Substantia nigra (tissue), 51 donors: ENCODE measurements at places on chromosomes 1 and 21.

GRCh38 chr1:1628754-1629429, 3.1 kb upstream of the MMP23B start:
- DNase-seq = no peak

- no peak for DNase-seq
Measured at GRCh38 chr1:160143695-160144094, 7.7 kb upstream of the ATP1A4 start.

- no peak for DNase-seq
Measured at GRCh38 chr21:33069645-33069993, 322 bp upstream of the OLIG1 start.

DNA sequence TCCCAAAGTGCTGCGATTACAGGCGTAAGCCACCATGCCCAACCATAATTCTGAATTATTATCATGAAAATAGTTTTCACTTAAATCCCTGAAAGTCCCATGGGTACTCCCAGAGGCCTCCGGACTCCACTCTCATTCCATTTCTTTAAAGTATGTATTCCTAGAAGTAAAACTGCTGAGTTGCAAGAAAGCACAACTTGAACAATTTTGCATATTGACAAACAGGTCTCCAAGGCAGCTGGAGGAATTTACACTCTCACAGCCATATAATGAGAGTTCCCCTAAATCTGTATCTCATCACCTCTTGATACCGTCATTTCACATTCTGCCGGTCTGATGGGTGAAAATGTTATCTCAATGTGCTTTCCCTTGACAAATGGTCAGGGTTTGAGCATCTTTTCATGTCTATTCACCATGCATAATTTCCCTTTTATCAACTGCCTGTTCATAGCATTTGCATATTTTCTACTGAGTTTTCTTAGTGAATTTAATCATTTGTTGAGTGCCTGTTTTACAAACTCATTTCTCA, 129.4 kb downstream of the SMYD3 start:
- no peak for DNase-seq

DNA sequence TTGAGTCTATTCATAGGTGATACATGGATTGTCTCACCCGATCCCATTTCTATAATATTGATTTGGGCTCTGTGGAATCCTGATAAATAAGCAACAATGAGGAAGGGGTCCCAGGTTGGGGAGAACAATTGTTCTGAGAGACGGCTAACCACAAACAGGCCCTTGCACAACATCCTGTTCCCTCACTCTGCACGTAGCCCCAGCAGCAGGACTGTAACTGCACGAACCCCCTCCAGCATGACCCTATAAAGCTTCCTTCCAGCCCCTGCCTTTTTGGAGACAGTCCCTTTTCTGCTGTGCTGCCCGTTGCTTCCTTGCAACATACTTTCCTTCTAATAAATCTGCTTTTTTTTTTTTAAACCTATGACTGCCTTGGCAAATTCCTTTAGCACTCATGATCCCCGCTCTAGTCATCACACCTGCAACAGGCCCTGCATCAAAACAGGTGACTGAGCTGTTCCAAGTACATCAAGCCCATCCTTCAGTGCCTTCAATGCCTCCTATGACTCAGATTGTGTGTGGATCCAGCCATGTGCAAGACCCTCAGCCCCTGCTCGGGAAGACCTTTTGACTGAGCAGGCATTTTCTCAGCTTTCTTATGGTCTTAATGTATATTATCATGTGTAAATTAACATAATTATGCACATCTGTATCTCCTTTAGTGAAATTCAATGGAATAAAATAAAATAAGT, 63.7 kb upstream of the B3GALNT2 start:
- DNase-seq = no peak

DNA sequence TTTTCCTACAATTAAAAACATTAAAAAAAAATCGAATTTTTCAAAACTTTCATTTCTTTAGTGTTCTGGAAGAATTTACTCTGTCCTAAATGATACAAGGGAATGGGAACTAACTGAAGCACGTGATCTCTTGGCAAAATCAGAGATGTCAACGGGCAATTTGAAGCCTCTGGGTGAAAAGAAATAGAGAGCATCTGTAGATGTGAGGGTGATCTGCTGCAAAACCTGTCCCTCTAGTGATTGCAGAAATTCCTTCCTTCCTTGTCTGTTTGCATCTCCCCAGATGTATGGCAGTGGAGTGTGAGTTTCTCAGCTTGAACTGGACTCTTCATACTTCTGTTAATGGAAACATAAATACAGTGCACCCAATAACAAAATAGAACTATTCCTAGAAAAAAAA, 100.5 kb upstream of the S1PR1 start:
- no peak for DNase-seq

- no peak for DNase-seq
Measured at GRCh38 chr21:43657355-43658087, 1.8 kb downstream of the HSF2BP start.

- no peak for DNase-seq
Measured at GRCh38 chr1:54995835-54996234, 2.9 kb upstream of the BSND start.

- DNase-seq = no peak
Measured at GRCh38 chr21:44484498-44485253, 29.4 kb downstream of the LRRC3 start.

GRCh38 chr1:9271283-9271682, 21.4 kb upstream of the SPSB1 start:
- DNase-seq = no peak

GRCh38 chr1:99497690-99498089, 148.2 kb upstream of the PALMD start:
- DNase-seq = no peak

DNA sequence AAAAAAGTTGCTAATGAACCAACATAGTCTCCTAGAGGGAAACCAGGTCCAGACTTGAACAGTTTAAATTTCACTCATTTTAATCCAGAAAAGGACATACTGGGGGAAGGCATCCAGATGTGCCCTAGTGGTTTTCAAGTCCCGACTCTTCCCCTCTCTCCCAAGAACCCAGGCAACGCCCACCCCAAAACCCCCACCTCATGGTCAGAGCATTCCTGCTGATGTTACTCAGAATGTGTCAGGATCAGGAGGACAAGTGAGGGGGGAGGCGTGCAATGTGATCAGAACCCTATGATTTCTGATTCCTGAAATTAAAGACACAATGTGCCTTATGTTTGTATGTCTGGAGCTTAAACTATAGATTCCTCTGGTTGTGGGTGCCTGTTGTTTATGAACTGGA, 1.6 kb upstream of the CTSK start:
- no peak for DNase-seq

GRCh38 chr1:234217316-234217840, 155.9 kb upstream of the COA6 start:
- no peak for DNase-seq

DNA sequence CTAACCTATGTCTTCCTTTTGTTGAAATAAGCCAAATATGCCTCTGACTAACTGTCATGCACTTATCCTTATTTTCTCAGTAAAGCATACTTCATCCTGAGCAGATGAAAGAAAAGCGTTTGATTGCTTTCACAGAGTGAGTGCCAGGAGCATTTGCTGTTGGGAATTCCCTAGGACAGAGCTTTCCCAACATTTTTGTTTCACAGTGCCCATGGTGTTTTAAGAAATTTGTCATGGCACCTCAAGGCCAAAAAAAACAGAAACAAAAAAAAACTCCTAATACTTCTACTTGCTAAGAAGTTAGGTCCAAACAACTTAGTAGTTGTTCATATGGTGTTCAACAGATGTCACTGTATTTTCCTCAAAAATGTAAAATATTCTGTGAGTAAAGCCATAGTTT, 120.8 kb upstream of the BMP8A start:
- no peak for DNase-seq

DNA sequence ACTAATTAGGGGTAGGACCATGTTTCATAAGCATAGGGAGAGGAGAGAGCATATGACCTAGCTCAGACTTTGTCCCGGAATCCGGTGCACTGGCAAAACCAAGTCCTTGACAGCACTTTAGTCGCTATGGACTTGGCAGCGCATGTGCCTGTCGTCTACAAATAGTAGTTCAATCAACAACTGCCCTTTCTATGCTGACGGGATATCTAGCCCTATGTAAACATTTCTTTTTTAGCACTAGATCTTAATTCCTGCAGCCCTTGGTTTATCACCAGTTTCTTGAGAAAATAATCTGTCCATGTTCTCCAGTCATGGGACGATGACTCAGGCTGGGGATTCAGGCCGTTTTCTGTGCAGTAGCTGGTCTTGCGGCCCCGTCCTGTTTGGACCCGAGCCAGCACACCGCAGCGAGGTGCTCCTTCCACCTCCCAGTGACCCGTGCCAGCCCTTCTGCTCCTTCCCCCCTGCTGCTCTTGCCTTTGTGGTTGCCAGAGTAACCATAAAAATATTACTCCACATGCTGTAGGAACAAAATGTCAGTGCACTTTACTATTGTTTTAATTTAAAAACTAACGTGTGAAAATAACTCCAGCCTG, 8.6 kb upstream of the MT1HL1 start:
- no peak for DNase-seq

- no peak for DNase-seq
Measured at GRCh38 chr21:34523019-34523555, 11.1 kb upstream of the KCNE1 start.

DNA sequence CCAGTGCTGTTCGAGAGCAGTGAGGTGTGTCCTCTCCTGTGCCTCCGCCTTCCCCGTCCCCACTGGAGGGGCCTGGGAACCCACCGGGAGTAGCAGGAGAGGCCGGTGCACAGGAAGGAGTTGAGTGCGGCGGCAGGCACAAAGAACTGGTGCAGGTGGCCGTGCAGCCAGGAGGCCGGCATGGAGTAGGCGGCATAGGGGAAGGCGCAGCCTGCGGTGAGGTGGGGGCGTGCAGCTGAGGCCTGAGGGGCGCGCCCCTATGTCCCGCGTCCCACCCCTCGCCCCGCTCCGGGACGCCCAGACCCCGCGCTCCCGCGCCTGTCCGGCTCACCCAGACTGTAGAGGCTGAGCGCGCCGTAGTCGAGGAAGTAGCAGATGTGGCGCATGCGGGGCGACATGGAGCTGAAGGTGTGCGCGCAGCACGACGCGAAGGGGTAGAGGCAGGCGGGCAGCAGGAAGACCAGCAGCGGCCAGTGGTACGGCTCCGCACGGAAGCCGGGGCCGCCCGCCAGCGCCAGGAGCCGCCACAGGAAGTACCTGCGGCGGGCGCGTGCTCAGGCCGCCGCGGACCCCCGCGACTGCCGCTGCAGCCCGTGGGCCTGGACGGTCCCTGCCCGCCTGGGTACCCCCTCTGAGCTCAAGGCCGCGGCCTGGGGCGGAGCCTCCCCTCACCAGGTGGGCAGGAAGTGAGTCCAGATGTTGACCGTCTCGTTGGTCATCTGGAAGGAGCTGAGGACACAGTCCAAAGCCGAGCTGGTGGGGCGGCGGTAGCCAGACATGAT, 2.2 kb downstream of the PAQR6 start:
- DNase-seq = no peak

DNA sequence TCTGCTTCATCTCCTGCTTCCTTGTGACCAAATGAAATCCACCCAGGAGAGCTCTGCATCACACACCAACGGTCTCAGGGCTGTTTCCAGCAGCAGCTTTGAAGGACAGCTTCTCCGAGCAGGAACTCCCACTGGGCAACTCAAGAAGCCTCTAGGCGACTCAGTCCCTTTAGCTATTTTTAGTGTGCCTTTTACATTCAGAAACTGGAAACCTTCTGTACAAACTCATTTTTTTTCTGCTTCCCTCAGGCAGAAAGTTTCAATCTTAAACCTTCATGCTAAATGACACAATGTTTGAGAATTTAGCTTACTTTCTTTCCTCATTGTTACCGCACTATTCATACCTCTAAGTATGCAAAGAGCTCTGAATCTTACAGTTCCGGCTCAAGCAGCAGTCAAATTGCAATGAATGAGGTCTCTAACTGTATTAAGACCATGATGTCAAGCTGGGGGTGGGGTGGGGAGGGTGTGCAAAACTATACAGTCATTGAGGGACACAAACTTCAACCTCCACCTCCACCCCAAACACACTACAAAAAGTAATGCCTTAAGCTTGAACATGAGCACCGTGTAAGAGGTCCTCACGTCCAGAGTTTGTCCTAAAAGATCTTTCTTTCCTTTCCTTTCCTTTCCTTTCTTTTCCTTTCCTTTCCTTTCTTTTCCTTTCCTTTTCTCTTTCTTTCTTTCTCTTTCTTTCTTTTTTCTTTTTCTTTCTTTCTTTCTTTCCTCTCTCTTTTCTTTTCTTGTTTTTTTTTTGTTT, 16.4 kb upstream of the TARBP1 start:
- no peak for DNase-seq

GRCh38 chr1:202708456-202709275, 1.6 kb downstream of the SYT2 start:
- no peak for DNase-seq

DNA sequence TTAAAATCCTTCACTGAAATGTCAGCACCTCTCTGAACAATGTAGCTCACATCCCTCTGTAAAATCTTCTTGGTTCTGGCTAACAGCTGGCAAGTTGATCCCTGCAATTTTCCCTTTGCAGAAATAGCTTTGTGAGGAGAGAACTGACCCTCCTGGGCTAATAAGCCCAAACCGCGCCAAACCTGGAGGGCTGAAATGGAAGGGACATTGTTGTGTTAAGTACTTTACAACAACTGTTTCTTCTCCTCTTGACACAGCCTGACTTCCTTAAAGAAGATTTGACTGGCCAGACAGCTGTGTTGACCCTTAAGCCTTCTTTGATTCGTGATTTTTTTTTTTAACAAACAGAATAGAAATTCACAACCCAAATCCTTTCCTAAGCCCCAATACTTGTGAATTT, 5.7 kb downstream of the LMX1A start:
- DNase-seq = no peak

DNA sequence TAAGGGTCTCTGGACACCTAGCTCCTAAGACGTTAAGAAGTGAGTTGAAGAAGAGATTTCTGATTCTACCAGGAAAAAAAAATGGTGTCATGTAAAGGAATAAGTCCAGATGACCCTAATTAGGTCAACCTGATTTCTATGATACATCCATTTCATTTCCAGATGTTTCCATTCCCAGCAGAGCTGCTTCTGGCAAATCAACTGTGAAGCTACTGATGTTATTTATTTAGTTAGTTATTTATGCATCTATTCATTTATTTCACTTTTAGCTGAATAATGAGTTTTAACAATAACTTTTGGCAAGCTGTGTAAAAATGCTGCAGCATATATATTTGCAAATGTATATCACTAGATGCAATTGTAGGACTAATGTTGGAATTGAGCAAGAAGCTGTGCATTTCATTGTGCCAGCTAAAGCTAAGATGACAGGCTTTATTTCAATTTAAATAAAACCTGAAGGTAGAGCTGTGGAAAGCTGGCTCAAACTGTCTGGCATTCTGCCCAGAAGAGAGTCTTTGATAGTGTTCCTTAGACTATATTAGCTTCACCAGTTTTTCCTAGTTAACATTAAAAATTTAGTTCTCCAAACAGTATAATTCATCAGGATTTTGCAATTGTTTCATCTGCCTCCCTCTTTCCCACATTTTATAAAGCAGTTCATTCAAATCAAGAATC, 1164.4 kb upstream of the ADGRL4 start:
- no peak for DNase-seq

- no peak for DNase-seq
Measured at GRCh38 chr1:193185901-193186731, at the start of gene B3GALT2. B3GALT2 (minus strand) TSS chr1:193186613; CDS start chr1:193181562, 5,051 bp downstream.

GRCh38 chr1:19809044-19809750, 5.9 kb downstream of the RNF186 start:
- DNase-seq = no peak
